Articular chondrocyte of knee joint (primary cell): ENCODE measurements at places on chromosomes 13 and 19. TPM values are rescaled to one million over a fixed set of nuclear protein-coding genes. Genes with fewer than 3 reads are reported as not detected.

COG3 gene
- 32.4 and 38.2 TPM in 2 replicates for total RNA-seq

ATP4A gene
- total RNA-seq = not detected in 2 replicates

SYNGR4 gene
- total RNA-seq = not detected in 2 replicates

ANGPTL4 gene
- 10.3 and 15.3 TPM in 2 replicates for total RNA-seq

RUVBL2 gene
- 121 and 122 TPM in 2 replicates for total RNA-seq
